Spinal cord (tissue), 10 donors: ENCODE measurements at places on chromosomes 12 and 14.

- DNase-seq, result no peak
These were observed 76.0 kb downstream of the VCPKMT start for GRCh38 chr14:50040401-50040775.

- no peak for DNase-seq
These were observed 22.3 kb downstream of the G2E3 start for GRCh38 chr14:30581283-30581625.

- DNase-seq, result no peak
These were observed 3.5 kb downstream of the TAC3 start for GRCh38 chr12:57012600-57013465.

DNA sequence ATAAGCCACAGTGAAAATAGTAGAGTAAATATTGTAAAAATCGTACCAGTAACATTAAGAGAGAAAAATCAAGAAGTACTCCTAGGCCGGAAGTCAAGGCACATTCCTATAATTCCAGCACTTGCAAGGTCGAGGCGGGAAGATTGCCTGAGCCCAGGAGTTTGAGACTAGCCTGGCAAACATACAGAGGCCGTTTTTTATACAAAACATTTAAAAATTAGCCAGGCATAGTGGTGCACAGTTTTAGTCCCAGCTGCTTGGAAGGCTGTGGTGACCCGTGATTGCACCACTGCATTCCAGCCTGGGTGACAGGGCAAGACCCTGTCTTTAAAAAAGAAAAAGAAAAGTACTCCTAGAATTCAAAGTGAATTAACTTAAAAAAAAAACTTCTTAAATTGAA is 341.8 kb downstream of the C12orf50 start:
- DNase-seq, result no peak

DNA sequence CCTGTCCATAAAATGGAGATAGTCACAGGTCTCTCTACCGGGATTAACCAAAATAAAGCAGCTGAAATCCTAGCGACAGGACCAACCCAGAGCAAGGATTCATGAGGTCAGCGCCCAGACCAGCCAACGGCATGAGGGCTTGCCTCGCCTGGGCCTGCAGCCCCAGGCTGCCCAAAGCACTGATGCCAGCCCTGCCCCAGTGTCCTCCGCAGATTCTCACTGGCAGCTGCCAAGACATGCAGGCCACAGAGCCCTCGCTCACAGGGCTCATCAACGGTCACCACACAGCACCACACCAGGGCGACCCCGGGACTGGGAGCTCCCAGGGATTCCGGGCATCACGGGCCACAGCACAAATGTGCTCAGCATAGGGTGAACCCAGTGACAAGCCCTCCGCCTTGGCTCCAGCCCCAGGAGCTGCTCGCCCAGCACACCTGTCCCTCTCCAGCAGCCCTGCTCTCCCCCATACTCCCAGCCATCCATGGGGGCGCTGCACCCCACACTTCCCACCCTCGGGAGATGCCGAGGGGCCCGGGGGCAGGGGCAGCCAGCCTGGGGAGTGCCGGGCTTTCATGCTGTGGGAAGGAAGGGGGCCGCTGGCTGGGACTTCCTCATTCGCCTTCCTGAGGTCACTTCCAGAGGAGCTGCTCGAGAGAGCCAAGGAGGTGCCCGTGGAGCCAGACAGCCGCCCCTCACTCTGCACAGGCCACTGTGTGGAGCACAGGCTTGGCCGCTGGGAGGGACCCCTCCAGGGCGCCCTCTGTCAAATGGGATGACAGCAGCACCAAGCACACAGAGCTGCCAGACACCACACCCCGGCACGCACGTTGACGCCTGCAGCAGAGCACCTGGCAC is 14.1 kb downstream of the RAB35 start:
- DNase-seq, result no peak

DNA sequence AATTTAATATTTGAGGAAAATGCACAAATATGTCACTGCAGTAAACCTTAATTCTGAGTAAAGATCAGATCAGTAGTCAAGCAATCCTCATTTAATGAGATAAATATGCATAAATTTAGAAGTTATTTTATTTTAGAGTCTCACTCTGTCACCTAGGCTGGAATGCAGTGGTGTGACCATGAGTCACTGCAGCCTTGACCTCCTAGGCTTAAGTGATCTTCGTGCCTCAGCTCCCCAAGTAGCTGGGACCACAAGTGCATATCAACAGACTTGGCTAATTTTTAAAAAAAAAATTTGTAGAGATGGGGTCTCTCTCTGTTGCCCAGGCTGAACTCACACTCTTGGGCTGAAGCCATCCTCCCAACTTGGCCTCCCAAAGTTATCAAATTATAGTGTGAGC is 41.3 kb downstream of the LMO3 start:
- DNase-seq, result no peak

DNA sequence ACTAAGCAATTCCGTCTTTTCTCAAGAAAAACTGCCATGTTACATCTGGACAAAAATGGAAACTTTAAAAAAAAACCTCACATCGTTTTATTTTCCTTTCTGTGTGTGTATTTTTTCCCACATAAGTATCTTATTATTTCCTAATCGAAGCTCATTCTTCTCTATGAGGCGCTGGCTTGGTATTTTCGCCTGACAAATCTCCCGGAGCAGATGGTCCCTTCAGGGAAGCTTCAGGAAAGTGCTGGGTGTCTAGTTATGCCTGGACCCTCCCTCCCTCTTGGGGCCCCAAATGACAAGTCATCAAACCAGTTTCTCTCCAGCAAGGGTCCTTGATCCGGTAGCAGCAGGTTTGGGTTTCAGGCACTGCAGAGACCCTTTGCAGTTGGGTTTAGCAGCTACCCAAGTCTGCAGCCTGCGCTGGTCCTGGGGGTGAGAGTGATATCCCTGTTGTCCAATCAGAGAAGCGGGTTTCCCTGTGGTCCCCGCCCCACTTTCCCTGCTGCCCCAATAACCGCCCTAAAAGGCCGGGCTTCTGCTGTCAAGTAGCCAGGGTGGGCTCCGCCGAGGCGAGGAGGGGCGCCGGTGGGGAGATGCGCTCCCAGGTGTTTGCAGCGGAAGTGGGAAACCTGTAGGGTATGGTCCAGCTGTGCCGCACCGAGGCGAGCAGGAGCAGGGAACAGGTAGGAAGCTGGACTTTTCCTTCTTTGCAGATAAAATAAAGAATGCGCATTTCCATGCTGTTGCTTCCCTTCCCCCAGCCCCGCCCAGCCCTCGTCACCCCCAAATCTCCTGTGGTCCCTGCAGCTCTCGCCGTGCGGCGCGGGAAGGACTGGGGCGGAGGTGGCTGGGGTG is at the start of gene CNTN1:
Gene CNTN1, plus strand, starts transcription at position 527 of the 852 bp plus-strand sequence.
- DNase-seq, result peak; percentile 99

GRCh38 chr12:72288911-72289310 is 16.7 kb downstream of the TRHDE start:
- no peak for DNase-seq

- no peak for DNase-seq
These were observed 93.9 kb upstream of the NCOR2 start for GRCh38 chr12:124661341-124661740.
